ENCODE measurements at places on chromosomes 11 and 22. TPM values are rescaled to one million over a fixed set of nuclear protein-coding genes. Genes with fewer than 3 reads are reported as not detected.

The LRRC56 gene
- polyA plus RNA-seq: 2.3 TPM

The TRIM48 gene
- not detected for polyA plus RNA-seq

The B4GALNT4 gene
- 58.2 TPM for polyA plus RNA-seq

The SYT7 gene
- polyA plus RNA-seq: 7.4 TPM

The HBG2 gene
- polyA plus RNA-seq: 4,197 TPM

The ASCL2 gene
- polyA plus RNA-seq: 0.79 TPM

The PPP2R5B gene
- polyA plus RNA-seq: 13.5 TPM

The TOM1 gene
- 33.7 TPM for polyA plus RNA-seq

The FAM168A gene
- 41.7 TPM for polyA plus RNA-seq

The OR51B4 gene
- 0.38 TPM for polyA plus RNA-seq

The KLHDC7B gene
- polyA plus RNA-seq: not detected

The GTSE1 gene
- 30.5 TPM for polyA plus RNA-seq

The IGLL5 gene
- 0.42 TPM for polyA plus RNA-seq

The CRYBB1 gene
- 1.2 TPM for polyA plus RNA-seq

The MS4A3 gene
- polyA plus RNA-seq: 1.4 TPM

The MS4A10 gene
- polyA plus RNA-seq: not detected

The SPI1 gene
- polyA plus RNA-seq: 5.4 TPM

The MUC6 gene
- polyA plus RNA-seq: 0.57 TPM

The PACSIN3 gene
- polyA plus RNA-seq: 38.2 TPM

The TECTA gene
- polyA plus RNA-seq: 2.1 TPM

The FREY1 gene
- 0.27 TPM for polyA plus RNA-seq

The ISX gene
- polyA plus RNA-seq: 0.29 TPM

The SYVN1 gene
- polyA plus RNA-seq: 50.0 TPM

The CBLIF gene
- not detected for polyA plus RNA-seq

The RGL4 gene
- 4.1 TPM for polyA plus RNA-seq

The OR2D2 gene
- not detected for polyA plus RNA-seq

The NLRP14 gene
- polyA plus RNA-seq: 0.27 TPM

The CTSW gene
- 6.1 TPM for polyA plus RNA-seq
